T follicular helper cell (primary cell): ENCODE measurements at places on chromosomes 7 and 10.

GRCh38 chr10:5835446-5836095, 22.3 kb upstream of the GDI2 start:
- DNase-seq: no peak

DNA sequence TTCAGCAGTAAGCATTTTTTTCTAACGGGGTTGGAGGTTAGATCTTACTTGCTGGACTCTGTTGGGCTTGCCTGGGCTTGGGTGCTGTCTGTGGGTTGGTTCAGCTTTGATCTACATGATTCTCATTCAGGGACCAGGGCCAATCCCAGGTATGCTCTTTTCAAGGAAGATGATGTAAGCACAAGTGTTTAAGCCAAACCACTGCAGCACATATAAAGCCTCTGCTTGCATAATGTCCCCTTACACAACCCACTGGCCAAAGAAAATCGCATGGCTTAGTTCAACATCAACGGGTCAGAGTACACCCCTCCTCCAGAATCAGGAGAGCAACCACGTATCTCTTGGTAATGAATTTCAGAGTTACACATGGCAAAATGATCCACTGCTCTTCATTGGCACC, 83.9 kb downstream of the DNAJB9 start:
- no peak for DNase-seq

- no peak for DNase-seq
Measured at GRCh38 chr7:158724658-158725505, 20.3 kb upstream of the NCAPG2 start.

DNA sequence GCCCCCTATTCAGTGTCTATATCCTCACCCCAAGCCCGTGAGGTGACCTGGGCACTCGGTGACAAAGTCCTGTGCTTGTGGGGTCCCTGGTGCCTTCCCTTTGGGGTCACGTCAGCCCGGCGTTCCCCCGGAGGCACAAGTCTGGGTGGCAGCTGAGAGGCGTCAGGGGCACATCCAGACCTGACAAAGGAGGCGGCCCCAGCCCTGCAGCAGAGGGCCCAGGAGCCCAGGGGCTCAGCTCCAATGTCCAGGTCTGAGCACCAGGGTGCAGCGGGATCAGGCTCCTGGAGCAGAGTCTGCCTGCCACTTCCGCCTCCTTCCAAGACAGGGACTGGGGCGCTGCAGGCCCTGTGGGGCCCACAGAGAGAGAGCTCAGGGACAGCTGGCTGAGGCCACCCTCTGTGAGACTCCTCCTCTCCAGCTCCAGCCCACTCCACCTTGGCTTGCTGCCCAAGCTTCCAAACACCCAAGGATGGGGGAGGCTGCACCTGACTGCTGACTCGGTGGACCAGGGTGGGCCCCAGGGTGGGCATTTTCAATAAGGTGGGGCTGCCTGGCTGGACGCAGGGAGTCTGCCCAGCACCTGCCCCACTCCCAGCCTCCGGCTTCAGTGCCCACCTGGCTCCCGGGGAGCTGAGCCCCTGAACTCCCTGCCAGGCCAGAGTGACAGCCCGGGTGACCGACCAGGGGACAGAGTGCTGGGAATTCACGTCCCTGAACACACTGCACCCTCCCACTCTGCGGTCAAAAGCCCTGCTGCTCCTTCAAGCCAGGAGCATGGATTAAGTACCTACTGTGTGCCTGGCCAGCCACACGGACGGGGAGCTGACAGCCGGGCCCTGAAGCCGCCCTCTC, 1.0 kb upstream of the KNDC1 start:
- no peak for DNase-seq

DNA sequence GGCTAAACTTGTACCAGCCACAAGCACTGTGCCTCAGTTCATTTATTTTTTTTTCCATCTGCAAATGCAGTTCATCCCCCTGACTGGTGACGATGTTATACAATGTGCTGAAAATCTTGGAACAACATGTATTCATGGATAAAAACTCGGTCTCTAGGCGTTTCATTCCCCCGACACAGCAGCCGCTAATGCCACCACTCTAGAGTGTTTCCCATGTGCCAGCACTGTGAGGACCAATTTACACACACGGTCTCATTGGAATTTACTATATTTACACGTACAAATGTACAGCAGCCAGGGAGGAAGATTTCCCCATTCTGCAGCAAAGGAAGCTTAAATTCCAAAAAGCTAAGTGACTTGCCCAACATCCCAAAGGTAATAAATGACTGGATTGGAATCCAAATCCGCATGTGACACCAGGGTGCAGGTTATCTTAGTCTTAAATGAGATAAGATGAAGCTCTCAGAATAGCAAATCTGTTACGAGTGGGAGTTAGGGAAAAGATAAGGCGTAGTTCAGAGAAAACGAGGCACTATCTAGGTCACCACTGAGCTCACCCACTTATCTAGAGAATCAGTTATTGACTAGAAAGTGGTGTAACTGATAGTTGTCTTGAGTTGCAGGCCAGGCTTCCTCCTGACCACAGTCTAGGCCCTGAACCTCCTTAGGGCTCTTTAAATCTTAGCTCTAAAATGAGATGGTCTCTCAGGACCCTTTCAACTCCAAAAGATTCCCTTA, 36.7 kb downstream of the FAM107B start:
- no peak for DNase-seq

GRCh38 chr10:120209124-120209762, 247.8 kb upstream of the PLPP4 start:
- no peak for DNase-seq

DNA sequence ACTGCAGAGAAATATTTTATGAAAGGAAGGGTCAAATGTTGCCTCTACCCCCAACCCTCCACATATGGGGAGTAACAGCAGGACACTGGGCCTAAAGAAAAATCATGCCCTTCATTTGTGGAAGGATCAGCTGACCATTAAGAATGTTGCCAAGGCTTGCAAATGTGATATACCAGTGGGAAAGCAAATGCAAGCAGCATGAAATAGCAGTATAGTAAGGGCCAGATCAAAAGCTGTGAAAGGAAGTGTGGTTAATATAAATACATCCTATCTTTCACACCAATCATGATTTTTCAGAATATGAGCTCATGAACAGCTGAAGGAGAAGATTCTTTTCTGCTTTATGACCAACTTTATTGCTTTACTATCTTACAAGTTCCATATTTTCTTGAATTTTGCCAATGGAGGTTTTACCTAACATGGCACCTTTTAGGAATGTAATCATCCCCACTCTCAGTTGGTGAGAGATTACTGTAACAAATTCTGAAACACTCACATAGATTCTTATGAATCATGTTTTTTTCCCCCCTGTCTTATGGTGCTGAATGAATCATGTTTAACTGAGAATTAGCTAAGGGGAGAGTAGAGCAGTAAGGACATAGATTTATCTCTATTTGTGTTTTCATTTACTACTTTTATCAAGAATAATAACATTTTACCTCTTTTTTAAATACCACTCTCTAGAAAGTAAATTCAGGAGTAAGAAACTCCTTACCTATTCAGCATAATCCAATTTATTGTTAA, 12.1 kb upstream of the ATAD1 start:
- no peak for DNase-seq

GRCh38 chr7:141490474-141490873, 60.7 kb upstream of the AGK start:
- DNase-seq: no peak

- DNase-seq: no peak
Measured at GRCh38 chr7:96246919-96247318, 75.0 kb downstream of the SLC25A13 start.

- no peak for DNase-seq
Measured at GRCh38 chr10:75858339-75858738, 426.9 kb downstream of the LRMDA start.

- DNase-seq: no peak
Measured at GRCh38 chr10:80700252-80700651, 162.6 kb downstream of the SH2D4B start.

DNA sequence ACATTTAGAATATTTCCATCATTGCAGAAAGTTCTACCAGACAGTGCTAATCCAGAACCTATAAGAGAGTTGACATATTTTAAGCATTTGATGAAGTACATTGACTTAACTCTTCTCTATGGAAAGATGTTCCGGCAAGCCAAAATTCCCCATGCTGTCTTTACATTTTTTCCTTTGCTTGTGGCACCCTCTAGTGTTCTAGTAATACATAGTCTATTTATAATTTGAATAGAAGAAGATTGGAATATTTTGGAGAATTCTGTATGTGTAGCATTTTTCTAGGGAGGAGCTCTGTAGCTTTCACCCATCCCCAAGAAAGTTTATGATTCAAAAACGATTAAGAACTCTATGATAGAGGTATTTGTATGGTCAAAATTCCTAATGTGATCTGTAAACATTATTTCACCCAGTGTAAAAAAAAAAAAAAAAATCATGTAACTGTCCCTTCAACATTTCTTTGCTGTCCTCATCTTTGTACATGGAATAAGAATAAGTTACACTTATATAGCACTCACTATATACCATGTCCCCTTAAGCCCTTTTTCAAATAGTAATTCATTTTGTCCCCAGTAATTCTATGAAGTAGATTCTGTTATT, 33.2 kb downstream of the NRF1 start:
- DNase-seq: no peak

DNA sequence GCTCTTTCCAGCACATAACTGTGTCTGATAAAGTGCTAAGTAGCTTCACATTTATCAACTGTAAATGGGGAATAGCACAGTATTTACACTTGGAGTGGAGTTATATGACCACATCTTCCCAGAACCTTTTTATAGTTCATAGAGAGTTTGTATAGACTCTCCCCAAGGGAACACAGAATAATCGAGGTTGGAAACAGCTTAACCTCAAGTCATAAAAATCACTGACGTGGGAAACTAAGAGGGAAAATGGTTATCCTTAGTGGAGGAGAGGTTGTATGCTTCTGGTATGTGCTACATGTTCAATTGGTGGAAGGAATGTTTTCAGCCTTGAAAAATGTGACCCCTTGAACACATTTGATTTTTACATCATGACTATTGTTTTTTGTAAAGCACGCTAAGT, 167.9 kb upstream of the KIAA1217 start:
- DNase-seq: no peak

GRCh38 chr10:80462981-80463741, 9.1 kb downstream of the TSPAN14 start:
- DNase-seq: no peak

DNA sequence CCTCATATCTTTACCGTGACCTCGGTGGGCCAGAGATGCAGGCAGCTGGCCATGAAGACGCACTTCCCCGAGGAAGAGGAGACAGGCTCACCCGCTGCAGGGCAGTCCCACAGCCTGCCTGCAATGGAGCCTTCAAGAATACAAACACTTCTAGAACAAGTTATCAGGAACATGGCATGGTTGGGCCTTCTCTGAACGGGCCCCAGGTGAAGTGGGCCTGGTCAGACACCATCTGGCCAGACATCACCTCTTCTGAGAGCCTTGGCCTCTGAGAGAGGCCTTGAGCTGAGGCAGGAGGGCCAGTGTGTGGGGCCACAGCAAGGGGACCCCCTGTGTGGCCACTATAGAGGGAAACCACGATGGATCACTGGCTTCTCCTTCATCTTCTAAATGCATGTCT, 112.4 kb upstream of the GDF10 start:
- DNase-seq: no peak

GRCh38 chr10:113937258-113937657, 82.8 kb downstream of the NHLRC2 start:
- no peak for DNase-seq

DNA sequence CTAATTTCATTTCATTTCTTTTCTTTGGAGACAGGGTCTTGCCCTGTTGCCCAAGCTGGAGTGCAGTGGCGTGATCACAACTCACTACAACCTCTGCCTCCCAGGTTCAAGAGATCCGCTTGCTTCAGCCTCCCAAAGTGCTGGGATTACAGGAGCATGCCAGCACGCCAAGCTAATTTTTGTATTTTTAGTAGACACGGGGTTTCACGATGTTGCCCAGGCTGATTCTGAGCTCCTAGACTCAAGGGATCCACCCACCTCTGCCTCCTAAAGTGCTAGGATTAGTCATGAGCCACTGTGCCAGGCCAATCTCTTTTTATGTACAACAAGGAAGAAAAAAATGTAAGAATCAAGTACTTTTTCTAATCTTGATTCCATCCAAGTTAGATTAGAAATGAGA, 10.7 kb upstream of the KMT2E start:
- no peak for DNase-seq

DNA sequence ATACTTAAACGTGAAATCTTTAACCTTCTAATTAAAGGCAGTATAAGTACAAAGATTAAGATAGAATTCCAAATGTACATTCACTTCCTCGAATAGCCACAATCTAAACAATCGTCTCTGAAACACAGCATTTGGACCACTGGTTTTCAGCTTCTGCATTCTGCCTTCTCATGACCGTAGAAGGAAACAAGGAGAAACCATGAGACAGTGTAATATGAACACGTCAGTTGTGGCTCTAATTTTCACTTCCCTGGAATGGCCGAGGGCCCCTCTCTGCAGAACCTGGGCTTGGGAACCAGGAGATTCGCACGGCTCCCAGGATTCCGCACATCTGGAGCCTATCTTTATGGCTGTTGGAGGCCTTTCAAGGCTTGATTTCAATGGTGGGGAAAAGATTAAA, 189.3 kb downstream of the KLF6 start:
- DNase-seq: no peak

DNA sequence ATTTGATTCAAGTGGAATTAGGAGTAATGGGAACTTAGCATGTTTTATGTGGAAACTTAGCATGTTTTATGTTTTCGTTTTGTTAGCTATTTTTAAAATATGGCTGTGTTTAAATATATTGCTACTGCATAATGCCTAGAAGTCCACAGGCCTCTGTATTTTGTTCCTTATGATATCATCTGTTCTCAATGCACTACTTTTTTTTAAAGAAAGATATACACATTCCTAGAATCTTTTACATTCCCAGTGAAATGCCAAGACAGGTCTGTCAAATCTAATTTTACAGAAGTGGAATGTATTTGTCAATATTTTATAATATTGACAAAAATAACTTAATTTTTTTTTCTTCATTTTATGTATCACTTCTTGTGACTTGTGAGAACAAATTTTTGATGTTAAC, 51.6 kb downstream of the ST7 start:
- no peak for DNase-seq

- DNase-seq: no peak
Measured at GRCh38 chr10:61896854-61897661, 4.4 kb upstream of the ARID5B start.

GRCh38 chr10:114684084-114684821, 26.2 kb upstream of the ABLIM1 start:
- DNase-seq: no peak

DNA sequence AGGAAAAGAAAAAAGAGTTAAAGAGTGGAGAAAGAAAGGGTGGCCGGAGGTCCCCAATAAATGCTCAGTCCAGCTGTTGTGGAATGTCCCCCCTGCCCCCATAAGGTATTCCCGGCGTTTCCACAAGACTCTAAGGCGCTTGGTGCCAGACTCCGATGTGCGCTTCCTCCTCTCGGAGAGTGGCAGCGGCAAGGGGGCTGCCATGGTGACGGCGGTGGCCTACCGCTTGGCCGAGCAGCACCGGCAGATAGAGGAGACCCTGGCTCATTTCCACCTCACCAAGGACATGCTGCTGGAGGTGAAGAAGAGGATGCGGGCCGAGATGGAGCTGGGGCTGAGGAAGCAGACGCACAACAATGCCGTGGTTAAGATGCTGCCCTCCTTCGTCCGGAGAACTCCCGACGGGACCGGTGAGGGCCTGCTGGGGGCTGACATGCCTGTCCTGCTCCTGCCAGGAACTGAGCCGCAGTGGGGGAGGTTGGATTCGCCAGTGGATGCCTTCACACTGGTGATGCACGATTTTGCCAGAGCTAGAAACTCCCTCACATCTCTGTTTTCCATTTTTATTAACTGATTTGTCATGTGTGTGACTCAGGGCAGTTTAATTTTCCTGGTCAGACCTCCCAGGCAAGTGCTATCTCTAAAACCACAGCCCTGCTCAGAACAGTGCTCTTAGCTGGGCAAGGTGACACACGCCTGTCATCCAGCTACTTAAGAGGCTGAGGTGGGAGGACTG, 34.2 kb downstream of the TACR2 start:
- DNase-seq: no peak
